ENCODE measurements at places on chromosomes 7 and 10.

DNA sequence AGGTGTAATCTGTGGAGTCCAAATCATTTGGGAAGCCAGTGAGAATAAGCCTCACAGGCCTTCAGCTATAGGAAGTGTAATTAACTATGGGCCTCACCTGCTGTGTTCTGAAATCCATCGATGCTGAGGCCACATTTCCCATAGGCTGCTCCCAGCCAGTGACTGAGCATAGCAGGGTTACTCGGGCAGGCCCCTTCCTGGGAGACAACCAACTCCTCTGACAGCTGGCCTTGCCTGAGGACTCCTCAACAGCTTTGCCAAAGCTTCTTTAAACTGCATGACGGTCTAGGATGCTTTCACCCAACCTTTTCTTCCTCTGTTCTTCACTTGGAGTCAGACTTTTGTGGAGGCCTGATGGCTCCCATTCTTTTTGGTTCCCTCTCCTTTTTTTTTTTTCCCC lies 63.8 kb upstream of the SMNDC1 start:
- DNase-seq: no peak

- no peak for DNase-seq
These were observed 7.1 kb downstream of the NKX2-3 start for GRCh38 chr10:99539820-99540219.

DNA sequence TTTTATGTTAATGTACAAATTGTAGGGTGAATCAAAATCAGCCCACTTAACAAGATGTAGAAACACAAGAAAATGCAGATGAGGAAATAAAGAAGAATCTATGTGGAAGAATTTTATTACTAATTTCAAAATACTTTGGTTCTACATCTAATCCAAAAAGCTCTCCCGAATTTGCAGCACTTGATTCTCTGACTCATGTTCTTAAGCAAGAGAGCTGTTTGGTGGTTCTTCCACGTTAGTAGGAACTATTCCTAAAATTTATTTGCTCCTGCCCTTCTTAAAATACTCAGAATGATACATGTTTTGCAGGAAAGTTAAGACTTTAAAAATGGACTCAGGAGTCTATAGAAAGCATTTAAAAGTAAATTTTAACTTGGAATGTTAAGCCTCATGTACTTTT lies 91.8 kb downstream of the ZMYND11 start:
- DNase-seq: peak; percentile 85

DNA sequence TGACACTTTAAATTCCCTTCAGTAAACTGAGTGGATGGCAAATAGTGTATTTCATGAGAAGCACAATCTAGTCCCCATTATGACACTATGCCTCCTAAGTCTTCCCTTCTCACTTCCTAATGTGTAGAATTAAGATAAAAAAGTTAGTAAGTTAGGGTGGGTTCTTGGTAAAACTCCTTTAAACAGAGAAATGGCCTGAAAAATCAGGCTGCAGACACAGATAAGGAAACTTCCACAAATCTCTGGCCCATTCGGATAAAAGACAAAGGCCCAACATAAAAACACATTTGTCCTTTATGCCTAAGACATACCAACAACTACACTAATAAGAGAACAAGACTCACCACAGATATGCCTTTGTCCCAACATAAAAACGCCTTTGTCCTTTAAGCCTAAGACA lies 21.5 kb downstream of the AKR1C8 start:
- DNase-seq: no peak

GRCh38 chr10:73926152-73926764 lies 15.3 kb downstream of the PLAU start:
- DNase-seq: no peak

DNA sequence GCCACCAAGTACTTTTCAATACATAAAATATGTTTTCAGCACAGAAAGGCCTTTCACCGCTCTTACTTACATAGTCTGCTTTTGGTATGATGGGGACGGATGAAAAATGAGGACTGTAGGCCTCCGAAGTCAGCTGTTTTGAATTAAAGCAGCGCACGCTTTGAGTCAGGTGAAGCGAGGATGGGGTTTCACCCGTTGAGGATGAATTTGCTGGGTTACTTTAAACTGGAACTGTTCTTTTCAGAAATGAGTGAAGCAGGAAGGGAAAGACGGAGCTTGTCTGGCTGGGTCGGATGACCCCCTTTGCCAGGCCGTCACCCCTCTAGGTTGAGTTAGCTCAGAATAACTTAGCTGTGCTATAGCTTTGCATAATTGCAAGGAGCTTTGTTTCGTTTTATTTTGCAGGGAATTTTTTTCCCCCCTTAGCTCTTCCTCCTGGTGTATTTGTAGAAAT lies 40.0 kb downstream of the CUX1 start:
- no peak for DNase-seq

- DNase-seq: no peak
These were observed 309.5 kb upstream of the NPVF start for GRCh38 chr7:25537662-25538375.

DNA sequence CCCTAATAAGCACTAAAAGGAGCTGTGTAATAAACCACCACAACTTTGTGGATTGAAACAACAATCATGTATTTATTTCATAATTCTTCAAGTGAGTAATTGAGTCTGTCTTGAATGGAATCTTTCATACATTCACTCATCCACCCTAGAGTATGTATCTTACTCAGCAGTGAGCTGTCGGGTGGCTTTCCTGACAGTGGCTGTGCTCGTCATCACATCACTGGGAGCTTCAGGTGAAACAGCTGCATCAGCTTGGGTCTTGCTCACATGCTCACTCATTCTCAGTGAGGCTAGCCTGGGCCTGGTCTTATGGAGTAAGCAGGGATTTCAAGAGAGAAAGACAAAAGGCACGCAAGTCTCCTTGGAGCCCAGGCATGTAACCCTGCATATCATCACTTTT lies 271.4 kb downstream of the POM121L12 start:
- DNase-seq: no peak

DNA sequence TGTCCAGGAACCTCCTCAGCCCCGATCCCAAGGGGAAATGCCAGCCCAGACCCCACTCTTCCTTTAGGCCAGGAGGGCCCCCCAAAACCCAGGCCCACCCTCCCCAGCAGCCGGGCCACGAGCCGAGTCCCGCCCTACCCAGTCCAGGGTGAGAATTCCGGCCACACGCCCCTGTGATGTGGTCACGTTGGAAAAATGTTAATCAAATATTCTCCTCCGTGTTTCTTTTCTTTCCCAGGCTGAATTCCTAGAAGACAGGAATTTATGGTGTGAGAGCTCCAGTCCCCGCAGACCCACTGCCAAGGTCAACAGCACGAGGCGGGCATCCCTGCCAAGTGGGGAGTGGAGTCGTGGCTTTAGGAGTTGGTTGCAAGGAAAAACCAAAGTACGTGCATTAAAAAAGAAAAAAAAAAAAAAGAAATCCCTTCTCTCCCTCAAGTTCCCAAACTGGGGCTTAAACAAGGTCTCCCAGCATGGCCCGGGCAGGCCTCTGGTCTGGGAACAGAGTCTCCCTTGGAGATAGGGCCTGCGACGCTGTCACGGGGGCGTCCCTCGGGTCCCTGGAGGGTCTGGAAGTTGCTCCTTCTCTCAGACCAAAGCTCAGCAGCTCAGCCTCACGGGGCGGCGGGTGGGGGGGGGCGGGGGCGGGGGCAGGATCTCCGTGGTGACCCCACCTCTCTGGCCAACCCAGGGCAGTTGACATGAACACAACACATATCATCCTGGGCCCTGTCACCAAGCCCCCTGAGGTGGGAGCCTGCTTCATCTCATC lies 28.1 kb upstream of the ELN start:
- DNase-seq: peak; percentile 88

DNA sequence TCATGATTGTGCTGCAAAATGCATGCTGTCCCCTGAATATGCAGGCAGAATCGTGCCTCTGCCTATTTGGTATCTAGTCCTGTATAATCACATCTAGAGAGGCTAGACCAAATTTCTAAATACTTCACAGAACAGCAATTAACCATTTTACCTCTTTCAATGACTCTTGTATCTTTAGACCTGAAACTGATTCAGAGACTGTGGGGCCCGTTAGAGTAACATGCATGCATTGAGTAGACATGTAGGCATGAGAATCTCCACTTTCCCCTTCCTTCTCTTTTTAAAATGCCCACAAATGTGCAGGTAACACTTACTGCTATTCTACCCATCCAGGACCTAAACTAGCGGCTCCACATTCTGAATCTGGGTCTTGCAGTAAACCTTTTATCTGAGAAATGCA lies 8.8 kb downstream of the ZNF92 start:
- DNase-seq: no peak

GRCh38 chr7:44221231-44221791 lies 20.5 kb downstream of the YKT6 start:
- DNase-seq: no peak

GRCh38 chr7:135518748-135519147 lies 8.8 kb upstream of the CNOT4 start:
- no peak for DNase-seq

DNA sequence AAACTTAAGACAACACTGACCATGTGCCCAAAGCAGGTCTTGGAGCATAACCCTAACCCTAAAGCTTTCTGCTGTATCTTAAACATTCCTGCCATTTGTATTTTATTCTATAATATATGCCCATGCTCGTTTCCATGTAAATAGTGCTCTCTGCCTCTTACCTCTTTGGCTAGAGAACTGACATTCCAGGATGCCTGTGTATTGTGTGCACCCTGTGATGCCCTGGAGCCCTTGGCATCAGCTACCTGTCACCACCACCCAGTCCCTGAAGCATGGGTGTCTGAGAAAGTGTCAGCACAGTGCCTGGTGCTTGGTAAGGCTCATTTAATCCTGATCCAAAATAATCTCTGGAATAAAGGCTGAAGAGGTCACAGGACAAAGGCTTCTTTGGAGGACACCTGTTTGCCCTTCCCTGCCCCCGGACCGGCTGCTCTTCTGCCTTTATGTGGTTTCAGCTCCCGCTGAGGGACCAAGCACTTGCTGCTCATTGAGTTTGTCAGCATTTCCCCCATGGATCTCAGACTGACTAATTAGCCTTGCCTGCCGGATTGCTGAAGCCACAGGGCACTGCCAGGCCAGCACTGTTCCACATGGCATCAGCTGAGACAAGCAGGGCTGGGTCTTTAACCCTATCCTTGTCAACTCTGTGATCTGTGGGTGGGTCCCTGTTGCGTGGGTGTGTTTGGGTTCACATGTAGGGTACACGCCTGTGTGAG lies 139.1 kb upstream of the SORCS3 start:
- DNase-seq: no peak

DNA sequence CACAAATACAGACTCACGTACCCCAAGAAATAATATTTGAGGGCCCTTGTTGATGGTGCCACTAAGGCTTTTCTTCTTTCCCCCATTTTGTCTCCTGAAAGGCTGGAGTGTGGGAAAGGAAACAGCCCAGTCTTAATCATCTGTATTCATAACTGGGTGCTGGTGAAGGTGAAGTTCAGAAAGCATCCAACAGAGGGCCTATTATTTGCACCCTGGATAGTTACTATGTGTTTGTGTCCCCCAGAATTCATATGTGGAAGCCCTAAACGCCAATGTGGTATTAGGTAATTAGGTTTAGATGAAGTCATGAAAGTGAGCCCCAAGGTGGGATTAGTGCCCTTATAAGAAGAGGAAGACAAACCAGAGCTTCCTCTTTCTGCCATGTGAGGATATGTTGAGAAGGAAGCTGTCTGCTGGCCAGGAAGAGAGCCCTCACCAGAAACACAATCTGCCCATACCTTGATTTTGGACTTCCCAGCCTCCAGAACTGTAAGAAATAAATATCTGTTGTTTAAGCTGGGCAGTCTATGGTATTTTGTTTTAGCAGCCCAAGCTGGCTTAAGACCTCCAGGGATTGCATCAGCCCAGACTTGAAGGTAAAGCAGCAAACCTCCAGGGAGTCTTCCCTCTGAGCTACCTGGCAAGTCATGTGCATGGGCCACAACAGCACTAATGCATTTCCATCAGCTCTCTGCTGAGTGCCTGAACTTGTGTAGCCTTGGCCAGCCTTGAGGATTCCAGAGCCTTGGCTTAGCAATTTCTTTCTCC lies 90.0 kb upstream of the ADRB1 start:
- no peak for DNase-seq

- DNase-seq: no peak
These were observed 107.0 kb upstream of the KIF5B start for GRCh38 chr10:32163071-32163761.

DNA sequence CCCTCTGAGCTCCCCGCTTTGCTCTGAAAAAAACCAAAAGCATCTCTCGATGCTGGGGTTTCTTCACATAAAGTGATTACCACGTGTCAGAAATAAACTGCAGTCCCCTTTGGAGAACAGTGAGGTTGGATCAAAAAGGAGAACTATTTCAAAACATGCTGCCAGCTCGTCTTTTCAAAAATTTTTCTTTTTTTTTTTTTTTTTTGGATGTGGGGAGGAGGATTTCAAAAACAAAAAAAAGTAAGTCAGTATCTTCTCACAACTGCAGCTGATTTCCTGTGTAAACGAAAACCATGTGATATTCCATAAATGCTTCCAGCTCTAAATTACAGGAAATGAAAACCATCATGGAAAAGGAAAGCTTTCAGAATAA lies 155.0 kb upstream of the LYZL2 start:
- DNase-seq: peak; percentile 78

DNA sequence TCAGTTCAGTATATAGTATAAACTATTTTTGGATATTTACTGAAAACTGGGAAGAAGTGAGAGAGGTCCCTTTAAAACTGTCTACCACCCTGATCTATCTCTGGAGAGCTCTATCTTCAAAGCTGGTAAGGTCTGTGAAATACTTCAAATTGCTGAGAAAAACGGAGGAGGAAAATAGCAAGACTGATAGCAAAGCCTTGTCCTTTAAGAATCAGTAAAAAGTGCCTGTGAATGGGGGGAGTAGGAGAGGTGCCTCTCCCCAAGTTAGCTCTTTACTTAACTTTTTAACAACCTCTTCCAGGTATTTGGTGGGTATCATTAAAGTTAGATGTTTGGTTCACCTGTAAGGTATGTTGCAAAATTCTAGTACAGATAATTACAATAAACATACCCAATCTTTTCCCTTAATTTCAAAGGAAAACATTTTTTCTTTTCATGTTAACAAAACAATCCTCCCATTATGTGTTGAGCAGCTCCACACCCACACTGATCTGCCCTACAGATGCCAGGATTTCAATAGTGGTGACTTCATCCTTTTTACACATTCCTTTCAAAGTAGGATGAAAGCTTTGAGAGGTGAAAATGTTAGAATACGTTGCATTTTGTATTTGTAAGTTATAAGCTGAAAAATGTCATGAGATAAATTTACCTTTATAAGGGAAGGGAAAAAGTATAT lies 149.2 kb downstream of the CRPPA start:
- DNase-seq: peak; percentile 48

GRCh38 chr7:33463131-33463530 lies 333.8 kb downstream of the BBS9 start:
- DNase-seq: no peak

GRCh38 chr10:118687472-118687871 lies 67.3 kb downstream of the CACUL1 start:
- no peak for DNase-seq

GRCh38 chr7:18552943-18553604 lies 57.5 kb downstream of the HDAC9 start:
- no peak for DNase-seq

- DNase-seq: no peak
These were observed 105.9 kb downstream of the ARHGAP12 start for GRCh38 chr10:31822616-31823318.

- DNase-seq: no peak
These were observed 26.2 kb downstream of the CCDC6 start for GRCh38 chr10:59880019-59880717.

Data from umbilical cord (tissue), 2 donors.